ENCODE measurements at places on chromosomes 4 and X.

DNA sequence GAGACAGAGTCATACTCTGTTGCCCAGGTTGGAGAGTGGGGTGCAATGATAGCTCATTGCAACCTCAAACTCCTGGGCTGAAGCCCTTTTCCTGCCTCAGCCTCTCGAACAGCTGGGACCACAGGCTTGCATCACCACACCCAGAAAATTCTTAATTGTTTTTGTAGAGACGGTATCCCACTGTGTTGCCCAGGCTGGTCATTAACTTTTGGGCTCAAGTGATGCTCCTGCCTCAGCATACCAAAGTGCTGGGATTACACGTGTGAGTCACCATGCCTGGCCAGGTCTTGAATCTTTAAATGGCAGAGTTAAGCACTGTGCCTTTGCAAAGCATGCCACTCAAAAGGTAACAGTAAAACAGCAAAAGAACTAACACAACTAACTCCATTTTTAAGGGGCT lies 28.6 kb upstream of the BBS12 start:
- DNase-seq, result no peak

GRCh38 chrX:267771-268261 lies 13.4 kb upstream of the PLCXD1 start:
- no peak for DNase-seq

- peak; percentile 80 for DNase-seq
Measured at GRCh38 chr4:183987987-183988392, 82.9 kb downstream of the STOX2 start.

- DNase-seq, result no peak
Measured at GRCh38 chr4:52052475-52052780, 1.3 kb downstream of the SPATA18 start.

Data from occipital lobe (tissue), 3 donors.